ENCODE measurements at places on chromosomes 2 and 18. TPM values are rescaled to one million over a fixed set of nuclear protein-coding genes. Genes with fewer than 3 reads are reported as not detected.

EPAS1 gene
- total RNA-seq = 262 TPM

TSPYL6 gene
- not detected for total RNA-seq

ERLEC1 gene
- total RNA-seq = 34.5 TPM

FLACC1 gene
- 5.7 TPM for total RNA-seq

MAL gene
- total RNA-seq = 5.8 TPM

CFC1 gene
- not detected for total RNA-seq

TTR gene
- total RNA-seq = 0.34 TPM

FOXI3 gene
- total RNA-seq = not detected

FBXO48 gene
- total RNA-seq = 1.4 TPM

- no peak for DNase-seq
These were observed 139.2 kb downstream of the LAMA3 start for GRCh38 chr18:23828426-23828825.

- peak; percentile 34 for DNase-seq
These were observed 26.0 kb upstream of the IGFBP2 start for GRCh38 chr2:216607277-216607560.

- no peak for DNase-seq
These were observed 66.3 kb upstream of the GLI2 start for GRCh38 chr2:120669121-120669952.

- no peak for DNase-seq
These were observed 12.7 kb downstream of the CCNYL1 start for GRCh38 chr2:207724113-207724512.

GRCh38 chr2:10057231-10058107 is 14.1 kb downstream of the KLF11 start:
- DNase-seq = peak; percentile 81

DNA sequence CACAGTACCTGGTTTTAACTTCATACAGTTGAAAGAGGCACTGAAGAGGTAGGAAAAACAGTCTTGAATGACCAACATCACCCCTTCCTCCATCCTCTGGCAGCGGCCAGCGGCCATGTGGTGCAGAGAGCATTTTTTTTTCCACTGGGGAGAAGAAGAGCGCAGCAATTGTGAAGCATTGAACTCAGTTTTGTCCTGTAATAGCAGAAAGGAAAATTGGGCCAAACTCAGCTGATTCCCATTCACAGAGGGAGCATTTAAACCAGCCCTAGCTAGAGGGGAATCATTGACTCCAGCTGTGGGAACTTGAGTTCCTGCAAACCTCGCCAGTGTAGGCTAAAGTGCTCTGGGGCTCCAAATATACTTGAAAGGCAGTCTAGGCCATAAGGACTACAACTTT is 316.6 kb upstream of the CHST9 start:
- no peak for DNase-seq

DNA sequence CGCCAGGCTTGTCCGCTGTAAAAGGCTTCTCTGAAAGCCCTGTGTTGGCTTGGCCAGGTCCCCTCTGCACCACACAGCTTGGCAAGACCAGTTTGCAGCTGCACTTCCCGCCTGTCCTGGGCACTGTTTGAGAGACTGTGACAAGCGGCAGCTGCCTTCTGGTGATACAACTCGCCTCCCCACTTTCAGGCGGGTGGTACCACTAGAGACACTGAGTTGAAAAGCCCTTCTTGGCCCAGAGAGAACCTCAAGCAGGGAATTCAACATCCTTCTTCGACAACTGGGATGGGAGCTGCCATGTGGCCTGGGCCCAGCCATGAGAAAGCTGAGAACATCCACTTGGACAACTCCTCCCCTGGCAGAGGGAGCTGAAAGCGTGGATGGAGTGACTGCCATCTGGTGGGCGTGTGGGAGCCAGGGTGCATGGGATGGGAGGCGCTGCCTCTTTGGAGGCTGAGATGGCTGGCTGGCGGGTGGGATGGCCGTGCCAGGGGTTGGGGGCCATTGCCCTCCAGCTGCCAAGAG is 125.5 kb upstream of the REV1 start:
- DNase-seq = no peak

DNA sequence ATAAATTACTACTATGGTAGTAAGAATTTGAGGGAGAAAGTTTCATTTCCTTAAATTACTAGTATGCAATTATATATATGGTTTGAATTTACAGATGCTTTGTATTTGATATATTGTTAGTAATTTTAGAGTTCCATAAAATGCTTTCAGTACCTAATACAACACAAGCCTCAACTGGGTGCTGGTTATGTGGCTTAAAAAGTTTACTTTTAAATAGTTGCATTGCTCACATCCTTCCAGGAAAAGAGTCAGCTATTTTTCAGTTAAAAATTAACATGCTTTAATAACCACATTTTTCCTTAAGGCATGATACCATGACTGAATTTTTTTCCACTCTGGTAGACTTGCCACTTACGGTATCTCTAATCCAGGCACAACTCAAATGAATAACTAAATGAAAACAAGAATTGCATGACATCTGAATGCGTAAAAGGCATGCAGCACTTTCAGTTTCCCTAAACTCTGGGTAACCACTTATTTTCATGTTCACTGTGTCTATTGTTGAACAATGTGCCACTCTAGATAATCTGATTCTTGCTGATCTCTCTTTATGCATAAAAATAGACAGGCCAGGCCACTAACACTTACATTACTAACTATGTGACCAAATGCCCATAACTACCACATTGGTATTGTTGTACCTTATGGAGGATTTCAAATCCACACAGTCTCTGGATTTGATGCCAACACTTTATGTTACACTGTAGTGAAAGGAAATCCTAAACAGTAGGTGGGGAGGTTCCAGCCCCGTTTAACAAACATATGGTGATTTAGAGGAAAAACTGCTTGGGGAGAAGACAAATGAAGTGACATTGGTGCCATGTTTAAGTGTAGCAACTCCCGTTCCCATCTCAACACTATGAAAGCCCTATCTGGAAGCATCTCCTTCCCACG is 35.5 kb upstream of the SLC35F5 start:
- DNase-seq = no peak

DNA sequence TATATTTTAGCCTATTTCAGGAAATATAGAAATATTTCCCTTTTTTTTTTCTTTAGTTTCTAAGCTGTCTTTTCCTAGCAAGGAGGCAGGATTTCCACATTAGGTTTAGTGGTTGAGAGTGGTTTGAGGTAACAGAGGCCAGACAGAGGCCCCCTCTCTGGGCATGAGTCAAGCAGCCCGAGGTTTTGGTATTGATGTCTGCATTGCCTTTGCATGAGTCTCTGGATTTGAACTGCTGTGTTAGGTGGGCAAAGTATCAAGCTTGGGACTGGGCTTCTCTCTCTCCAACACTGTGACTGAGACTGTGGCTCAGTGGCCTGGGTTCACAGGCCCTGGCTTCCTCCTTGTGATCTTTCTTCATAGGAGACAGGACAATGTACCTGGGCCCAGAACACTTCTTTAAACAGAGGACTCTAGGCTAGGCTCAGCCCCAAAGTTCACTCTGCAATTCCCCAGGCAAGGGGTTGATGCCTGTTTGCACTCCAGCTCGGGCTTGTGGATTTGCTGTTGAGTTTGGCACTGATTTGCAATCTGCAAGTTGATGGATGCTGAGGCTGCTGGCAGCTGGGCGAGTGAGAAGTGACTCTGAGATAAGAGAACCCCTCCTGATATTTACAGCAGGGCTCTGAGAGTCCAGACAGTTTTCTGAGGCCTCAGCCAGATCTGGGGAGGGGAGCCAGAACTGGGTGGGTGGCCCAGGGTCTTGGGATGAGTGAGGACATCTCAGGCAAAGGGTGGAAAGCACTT is 271.2 kb downstream of the EN1 start:
- DNase-seq = no peak

DNA sequence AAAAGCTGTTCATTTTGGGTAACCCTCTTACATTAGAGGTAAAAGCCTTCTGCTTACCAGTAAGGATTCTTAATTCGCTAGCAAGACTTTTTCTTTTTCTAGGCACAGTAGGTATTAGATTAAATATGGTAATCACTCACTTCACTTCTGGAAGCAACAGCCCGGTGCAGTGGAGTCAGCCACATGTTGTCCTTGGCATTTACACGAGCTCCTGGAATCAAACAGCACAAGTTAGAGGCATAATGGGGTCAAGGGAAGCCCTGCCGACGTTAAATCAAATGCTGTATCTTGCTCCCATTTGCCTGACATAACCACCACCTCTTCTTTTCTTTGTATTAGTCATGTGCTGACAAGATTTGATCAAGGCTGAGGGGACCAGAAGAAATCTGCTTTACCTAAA is 174.1 kb downstream of the ANKRD44 start:
- no peak for DNase-seq

DNA sequence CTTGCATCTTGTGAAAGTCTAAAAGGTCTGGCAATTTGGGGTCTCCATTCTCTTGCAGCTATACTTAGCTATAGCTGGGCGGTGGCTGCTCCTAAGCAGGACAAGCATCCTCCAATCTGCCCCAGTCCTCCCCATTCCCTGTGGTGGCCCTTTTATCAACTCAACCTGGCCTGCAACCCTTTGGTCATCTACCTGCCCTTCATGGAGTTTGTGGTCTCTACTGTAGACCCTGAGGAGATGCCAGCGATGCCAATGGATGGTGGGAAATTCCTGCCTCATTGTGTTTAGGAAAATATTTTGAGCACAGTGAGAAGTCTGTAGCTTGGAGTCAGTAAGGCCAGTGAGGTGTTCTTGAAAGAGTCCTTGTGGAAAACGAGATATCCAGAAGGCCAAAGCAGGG is 143.4 kb downstream of the CAPN13 start:
- no peak for DNase-seq

GRCh38 chr2:66803726-66804125 is 368.8 kb downstream of the MEIS1 start:
- no peak for DNase-seq

GRCh38 chr2:17877811-17878280 is 621 bp upstream of the KCNS3 start:
- no peak for DNase-seq

DNA sequence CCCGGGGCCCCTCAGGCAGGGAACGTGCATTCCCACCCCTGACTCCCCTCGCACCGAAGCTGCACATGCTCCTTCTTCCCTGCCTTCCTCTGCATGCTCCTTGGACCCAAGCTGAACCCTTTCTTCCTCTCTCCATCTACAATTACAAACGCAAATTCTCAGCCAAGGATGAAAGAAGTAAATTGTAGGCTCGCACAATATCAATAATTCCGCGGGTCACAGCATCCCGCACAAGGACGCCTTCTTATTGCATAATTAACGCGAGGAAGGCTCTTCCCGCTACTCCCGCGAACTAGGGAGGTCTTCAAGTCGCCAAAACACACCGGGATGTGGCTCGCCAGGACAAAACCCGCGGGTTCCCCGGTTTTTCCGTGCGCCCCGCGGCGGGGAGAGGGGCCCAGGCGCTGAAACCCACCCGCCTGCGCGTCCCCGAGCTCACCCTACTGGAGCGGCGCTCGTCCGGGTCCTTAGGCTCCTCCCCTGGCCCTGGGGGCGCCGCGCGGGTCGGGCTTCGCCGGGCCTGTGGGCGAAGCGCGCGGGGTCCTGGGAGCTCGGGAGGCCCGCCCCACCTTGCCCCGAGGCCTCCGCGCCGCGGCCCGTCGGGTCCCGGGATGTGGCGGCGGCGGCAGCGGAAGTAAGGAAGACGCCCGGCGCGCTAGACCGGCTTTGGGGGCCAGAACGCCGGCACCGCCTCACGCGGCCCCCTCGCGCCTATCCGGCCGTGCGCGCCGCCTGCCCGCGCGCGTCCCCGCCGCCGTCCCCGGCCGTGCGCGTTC is at the start of gene CHST10:
Gene CHST10, minus strand, starts transcription at position 734 of the 776 bp plus-strand sequence. CDS start 10,993 bp downstream, outside the sequence.
- DNase-seq = peak; percentile 71

GRCh38 chr18:39113790-39114189 is 1548.2 kb upstream of the CELF4 start:
- no peak for DNase-seq

GRCh38 chr18:39406941-39407340 is 1841.3 kb upstream of the CELF4 start:
- no peak for DNase-seq

- peak; percentile 34 for DNase-seq
These were observed 36.0 kb downstream of the MRPL33 start for GRCh38 chr2:27807476-27807875.

DNA sequence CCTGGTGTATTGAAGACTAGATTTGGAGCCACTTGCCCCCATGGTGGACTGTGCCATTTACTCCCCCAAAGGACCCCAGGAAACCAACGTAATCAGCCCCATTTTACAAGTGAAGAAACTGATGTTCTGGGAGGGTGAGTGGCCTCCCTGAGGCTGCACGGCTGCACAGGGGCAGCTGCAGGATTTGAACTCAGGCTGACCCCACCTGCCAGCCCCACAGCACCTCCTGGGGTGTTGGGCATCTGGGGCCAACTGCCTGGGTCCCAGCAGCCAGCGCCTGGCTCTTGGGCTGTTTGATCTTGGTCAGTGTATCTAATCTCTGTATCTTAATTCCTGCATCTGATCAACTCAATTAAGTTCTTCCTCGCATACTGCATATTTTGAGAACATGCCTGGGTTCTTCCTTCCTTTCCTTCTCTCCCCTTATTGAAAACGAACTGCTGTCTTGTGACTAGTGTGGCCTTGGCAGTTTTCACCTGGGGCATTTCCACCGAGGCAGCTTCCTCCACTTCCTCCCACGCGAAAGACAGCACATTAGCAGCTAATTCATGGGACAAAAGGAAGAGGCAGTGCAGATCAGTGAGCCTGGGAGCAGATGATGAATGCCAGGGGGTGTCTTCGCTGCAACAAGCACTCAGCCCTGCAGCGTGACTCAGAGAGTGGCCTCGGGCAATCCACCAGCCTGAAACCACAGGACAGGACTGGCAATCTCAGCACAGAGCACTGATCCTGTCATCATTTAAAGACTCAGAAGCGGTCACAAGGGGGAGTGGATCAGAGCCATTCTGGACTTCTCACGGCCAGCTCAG is 184.1 kb upstream of the RAB12 start:
- DNase-seq = no peak

DNA sequence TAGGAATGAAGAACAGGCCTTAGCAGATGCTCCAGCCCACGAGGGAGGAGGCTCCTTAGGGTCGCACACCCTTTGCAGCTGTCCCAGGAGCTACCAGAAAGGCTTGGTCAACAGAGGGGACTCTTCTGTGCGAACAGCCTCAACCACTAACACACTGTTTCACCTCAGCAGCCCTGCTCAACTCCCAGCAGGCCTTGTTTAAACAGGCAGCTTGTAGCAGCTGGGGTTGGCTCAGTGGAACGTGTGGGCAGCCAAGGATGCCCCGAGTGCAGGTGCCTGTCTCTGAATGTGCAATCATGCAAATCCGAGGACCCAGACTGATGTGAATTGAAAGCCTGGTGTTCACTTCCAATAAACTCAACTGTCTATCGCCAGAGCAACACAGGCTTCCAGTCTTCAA is 88.7 kb upstream of the CXCR4 start:
- DNase-seq = no peak

GRCh38 chr2:177302552-177302951 is 38.0 kb upstream of the NFE2L2 start:
- DNase-seq = no peak

DNA sequence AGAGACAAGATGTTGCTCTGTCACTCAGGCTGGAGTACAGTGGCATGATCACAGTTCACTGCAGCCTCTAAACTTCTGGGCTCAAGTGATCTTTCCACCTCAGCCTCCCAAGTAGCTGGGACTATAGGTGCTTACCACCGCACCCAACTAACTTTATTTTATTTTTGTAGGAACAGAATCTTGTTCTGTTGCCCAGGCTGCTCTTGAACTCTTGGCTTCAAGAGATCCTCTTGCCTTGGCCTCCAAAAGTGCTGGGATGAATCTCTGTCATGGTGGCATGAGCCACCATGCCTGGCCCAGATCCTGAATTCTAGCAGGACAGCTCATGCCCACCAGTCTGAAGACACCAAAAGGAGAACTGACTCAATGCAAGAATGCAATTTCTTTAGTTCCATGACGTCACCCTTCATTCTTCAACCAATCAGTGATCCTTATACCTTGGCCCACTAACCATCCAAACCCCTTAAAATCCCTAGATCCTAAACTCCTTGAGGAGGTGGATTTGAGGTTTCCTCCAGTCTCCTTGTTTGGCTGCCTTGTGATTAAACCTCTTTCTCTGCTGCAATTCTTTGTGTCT is 25.6 kb upstream of the CXXC1 start:
- no peak for DNase-seq

All from left cardiac atrium (tissue), 4 donors.